ENCODE measurements at places on chromosomes 7 and 10.

DNA sequence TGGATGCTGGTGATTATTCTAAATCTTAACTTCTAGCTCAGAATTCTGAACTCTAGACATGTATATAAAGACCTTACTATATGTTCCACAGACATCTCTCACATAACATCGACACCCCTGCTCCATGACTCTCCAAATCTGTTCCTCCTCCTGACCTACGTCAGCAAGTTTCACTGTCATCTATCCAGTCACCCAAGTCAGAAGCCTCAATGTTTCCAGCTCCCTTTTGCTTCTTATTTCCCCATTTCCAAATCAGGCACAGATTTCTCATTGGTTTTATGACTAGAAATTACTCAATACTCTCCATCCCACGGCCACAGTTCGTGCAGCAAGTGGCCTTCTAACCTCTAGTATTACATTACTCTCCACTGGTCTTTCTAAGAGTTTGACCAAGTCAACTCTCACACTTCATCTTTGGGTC lies 28.5 kb downstream of the EPC1 start:
- peak; percentile 96 for DNase-seq

GRCh38 chr10:95401704-95402469 lies 111.1 kb upstream of the PDLIM1 start:
- no peak for DNase-seq

DNA sequence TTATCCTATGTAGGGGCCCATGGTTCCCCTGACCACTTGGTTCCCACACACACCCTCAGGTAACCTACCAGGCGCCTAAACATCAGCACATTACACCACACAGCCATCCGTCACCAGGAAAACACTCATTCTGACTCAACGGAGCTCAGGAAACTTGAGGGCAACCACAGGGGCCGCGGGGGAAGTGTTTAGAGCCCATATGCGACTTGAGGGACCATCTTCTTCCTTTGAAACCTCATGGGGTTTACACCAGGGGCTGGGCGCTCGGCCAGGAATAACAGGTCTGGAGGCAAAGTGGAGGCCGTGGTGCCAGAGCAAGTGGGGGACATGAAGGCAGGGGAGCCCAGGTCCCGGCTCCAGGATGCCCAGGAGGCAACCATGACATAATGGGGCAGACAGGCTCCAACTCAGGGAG lies 1.5 kb downstream of the STX1A start:
- peak; percentile 92 for DNase-seq

DNA sequence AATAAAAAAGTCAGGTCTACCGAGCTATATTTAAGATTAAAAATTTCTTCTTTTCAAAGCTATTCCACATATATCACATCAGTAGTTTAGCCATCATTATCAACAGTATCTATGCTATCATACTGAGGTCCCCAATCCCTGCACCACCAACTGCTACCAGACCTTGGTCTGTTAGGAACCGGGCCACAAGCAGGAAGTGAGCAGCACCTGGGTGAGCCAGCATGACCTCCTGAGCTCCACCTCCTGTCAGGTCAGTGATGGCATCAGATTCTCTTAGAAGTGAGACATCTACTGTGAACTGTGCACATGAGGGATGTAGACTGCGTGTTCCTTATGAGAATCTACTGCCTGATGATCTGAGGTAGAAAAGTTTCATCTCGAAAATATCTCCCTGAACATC lies 632.1 kb upstream of the KCND2 start:
- no peak for DNase-seq

GRCh38 chr7:127392182-127392565 lies 334 bp downstream of the ZNF800 start:
- DNase-seq: peak; percentile 51

DNA sequence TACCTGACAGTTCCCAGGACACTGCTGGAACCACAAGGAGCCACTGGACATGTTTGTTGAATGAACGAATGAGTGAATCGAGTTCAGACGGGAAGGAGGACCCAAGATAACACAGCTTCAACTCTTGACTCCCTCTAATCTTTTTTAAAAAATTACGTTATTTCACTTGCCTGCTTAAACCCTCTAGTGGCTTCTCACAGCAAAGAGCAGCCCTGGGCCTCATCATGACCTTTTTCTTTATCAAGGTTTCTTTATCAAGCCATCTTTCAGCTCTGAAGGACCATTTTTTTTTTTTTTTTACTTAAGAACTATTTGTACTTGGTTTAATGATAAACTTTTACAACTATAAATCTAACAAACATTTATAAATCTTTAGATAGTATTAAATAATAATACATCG lies 110.6 kb downstream of the TAX1BP1 start:
- DNase-seq: no peak

DNA sequence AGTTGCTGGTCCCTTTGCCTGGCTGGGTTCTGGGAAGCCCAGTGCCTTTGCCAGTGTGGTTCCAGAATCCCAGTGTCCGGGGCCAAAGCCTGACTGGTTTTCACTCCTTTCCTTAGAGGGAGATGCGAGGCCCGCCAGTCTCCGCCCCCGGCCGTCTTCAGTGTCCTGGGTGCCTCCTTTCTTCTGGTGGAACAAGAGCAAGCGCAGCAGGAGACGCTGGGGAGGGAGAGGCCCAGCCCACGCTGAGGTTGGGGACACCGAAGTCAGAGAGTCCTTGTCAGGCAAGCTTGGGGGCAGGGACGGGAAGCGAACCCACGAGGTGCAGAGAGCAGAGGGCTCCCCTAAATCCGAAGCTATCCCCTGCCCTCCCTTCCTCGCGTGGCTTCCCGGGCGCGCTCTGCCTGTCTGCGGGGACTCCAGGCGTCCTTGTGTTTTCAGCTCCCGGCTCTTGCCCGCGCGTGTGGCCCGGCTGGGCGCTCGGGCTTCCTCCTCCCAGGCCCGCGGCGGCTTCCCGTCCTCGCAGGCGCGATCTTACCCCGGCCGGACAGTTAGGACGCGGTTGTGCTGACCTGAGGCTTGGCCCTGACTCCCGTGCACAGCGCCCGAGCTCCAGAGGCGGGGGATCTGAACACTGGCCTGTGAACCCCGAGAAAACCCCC lies 60.6 kb upstream of the UBE3C start:
- no peak for DNase-seq

GRCh38 chr10:78594559-78595268 lies 474.1 kb upstream of the ZMIZ1 start:
- DNase-seq: no peak

GRCh38 chr7:33399528-33400213 lies 270.3 kb downstream of the BBS9 start:
- no peak for DNase-seq

DNA sequence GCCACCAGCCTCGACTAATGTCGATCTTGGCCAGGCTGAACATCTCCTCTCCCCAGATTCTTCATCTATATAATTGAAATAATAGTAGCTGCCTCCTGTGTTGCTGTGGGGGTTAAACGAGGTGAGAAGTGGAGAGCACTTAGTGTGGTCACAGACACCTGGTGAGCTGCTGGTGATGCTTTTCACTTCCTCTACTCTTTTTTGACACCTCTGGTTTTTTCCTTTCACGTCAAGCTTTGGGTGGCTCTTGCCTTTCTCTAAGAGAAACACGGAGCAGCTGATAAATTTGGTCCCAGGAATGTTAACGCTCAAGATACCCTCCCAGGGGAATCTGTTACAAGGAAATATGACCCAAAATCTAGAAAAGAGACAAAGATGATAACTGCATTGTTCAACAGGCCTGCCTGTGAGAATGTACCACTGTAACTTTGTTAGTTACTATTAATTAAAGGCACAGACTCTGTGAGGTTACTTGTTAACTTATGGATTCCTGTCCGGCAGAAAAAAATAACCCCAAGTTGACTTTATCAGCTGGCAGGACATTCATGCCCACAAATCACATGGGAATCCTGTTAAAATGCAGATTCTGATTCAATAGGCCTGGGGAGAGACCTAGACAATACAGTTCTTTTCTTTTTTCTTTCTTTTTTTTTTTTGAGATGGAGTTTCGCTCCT lies 9.5 kb upstream of the NPFFR1 start:
- no peak for DNase-seq

DNA sequence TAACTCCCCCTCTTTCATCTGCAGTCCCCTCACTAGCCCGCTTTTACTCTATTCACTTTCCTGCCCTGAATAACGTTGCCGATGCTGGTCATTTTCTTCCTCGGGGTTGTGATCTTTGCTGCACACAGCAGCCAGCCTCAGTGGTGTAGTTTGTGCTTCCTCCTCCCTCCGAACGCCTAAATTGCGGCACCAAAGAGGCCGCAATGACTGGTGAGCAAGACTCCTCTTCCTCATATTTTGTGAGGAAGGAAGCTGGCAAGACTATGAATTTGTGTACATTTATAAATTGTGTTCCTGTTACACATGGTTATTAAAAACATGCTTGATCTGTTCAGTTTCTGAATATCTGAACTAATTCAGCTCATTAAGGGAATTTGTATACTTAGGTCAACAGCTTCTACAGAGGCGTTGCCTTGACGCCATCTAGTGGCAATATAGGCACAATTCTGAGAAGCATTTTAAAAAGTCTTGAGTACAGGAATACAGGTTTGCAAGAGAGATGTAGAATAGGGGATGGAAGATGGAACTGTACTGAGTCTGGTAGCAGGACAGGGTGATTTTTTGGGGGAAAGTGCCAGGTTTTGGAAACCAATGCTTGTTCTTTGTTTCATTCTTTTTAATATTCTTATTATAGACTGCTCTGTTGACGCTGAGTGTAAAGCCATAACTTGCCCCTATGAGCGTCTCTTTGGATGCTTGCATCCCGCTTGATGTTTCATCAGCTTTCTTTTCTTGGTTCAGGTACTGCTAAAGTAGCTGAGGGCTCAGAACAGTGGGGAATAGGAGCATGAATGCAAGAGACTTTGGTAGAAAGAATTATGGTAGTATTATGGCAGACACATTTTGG lies 4.1 kb upstream of the TAS2R5 start:
- DNase-seq: peak; percentile 51

DNA sequence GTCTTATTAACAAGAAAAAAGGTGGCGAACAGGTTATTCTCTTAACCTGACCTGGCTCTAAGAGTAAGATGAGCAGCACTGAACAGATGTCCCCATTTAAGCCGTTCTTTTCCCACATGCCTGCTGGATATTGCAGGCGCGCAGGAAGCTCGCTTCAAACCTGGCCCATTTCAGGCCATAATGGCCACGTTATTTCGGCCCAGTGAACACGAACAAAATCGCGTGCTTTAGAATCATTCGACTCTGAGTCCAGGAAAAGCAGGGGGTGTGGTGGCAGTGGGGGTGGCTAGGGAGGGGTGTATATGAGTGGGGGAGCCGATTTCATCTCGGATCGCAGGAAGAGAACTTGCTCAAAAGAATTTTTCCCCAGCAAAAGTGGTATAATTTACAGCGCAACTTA lies 6.6 kb upstream of the SP8 start:
- no peak for DNase-seq

- DNase-seq: no peak
Measured at GRCh38 chr10:99742701-99743100, 10.7 kb downstream of the CUTC start.

DNA sequence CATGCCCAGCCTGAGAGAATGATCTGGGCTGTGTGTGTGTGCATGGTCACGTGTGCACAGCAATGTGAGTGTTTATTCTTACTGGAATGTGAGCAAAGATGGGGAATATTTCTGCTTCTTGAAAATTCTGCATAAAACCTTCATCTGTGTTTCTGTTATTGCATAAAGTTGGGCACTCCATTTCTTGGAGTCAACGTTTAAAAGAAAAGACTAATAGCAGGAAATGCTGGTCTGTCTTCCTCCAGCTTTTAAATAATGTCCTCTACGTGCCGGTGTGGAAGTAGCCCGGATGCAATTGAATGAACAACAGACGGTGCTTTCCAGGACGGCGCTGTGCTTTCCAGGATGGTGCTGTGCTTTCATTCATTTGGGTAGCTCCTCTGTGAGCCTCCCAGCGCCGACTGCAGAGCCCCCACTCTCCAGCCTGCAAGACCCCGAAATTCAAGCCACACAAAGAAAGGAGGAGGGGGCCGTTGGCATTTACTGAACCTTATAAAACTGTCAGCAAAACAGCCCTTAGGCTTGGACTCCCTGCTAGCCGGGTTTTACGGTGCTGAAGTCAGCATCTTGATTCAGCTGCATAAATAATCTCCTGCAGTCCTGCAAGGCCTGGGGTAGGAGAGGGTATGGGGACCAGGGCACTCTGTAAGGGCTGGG lies 158.2 kb upstream of the PRKCQ start:
- no peak for DNase-seq

DNA sequence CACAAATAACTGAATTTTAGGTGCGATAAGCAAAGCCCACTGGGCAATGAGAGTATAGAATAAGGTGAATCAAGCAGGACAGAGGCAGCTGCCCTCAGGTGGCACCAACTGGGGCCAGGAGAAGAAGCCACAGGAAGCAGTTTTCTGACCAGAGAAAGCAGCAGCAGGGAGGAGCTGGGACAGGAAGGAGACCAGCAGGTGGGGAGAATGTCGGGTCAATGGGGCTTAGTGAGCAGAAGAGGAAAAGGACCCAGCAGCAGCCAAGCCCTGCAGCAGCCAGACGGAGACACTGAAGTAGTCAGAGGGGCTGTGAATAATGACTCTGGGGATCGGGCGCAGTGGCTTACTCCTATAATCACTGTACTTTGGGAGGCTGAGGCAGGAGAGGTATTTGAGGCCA lies 209.6 kb upstream of the SH2B2 start:
- no peak for DNase-seq

DNA sequence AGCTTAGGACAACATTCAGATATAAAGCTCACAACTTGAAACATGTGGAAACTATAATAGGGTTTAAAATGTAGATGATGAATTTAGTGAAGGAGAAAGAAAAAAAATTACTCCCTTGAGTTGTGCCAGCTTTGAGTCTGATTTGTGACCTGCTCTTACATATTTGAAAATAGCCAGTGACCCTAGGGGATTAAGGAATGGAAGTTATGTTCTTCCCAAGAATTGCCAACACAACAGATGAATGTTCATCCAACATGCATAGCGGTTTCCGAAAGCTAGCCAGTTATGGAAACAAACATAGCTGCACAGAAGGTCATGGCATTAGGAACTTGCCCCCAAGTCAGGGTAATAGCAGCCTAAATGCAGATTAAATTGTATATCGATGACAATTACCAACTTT lies 10.8 kb downstream of the TMEM196 start:
- no peak for DNase-seq

DNA sequence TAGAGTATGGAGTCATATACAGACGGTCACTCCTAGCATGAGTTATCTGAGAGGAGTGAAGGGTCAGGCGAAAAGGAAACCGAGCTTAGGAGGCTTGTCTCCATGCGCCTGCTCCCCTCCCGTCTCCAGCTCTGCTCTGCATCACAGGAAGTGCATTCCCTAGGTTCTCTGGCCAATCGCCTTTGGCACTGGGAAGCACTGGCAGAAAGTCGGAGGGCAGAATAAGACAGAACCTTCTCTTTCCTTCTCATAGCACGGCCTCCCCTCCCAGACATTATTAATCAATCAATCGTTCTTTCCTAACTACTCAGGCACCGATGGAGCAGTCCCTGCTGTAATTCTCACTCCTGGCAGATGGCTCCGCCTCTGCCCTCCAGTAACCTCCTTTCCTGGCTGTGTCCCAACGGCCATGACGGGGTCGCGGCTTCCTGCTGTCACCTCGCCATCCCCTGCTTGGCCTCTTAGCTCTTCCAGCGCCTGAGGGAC lies 177.1 kb downstream of the FRMD4A start:
- DNase-seq: no peak

GRCh38 chr10:131848296-131848695 lies 52.5 kb upstream of the PPP2R2D start:
- DNase-seq: no peak

- no peak for DNase-seq
Measured at GRCh38 chr10:34655286-34656170, 159.6 kb downstream of the PARD3 start.

- DNase-seq: no peak
Measured at GRCh38 chr7:149818536-149818840, 19.7 kb upstream of the ZNF862 start.

- DNase-seq: no peak
Measured at GRCh38 chr7:114856625-114857024, 65.3 kb upstream of the MDFIC start.

GRCh38 chr10:33921970-33922605 lies 587.6 kb upstream of the NRP1 start:
- DNase-seq: no peak
